ENCODE measurements at places on chromosomes 7 and 10. TPM values are rescaled to one million over a fixed set of nuclear protein-coding genes. Genes with fewer than 3 reads are reported as not detected.

RET gene
- total RNA-seq = 0.18 TPM

GNAI1 gene
- total RNA-seq = 44.2 TPM

PPP1R17 gene
- not detected for total RNA-seq

CDH23 gene
- total RNA-seq = under 0.01 TPM

PKD2L1 gene
- total RNA-seq = not detected

DNA sequence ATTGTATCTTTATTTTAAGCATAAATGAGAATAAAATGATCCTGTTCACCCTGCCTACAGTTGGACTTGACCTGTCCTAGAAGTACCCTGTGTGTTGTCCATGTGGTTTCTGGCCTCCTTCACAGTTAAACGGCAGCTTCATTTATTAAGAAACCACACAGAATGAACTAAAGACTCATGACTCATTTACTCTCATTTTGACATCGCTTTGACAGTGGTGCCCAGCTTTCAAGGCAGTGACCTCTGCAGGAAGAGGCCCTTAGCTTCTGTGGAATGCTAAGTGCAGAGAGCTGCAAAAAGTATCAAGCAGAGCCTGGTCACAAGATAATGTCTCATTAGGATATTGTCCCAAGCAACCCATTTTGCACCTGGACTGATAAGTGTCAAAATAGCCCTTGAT lies 93.4 kb downstream of the AVL9 start:
- H3K27me3 ChIP-seq = no peaks in the 10 kb centered on the region
- peaks cover 17% of the 10 kb centered on the region for H3K4me1 ChIP-seq
- H3K36me3 ChIP-seq = peaks cover 11% of the 10 kb centered on the region
- DNase-seq = peak; percentile 73

DNA sequence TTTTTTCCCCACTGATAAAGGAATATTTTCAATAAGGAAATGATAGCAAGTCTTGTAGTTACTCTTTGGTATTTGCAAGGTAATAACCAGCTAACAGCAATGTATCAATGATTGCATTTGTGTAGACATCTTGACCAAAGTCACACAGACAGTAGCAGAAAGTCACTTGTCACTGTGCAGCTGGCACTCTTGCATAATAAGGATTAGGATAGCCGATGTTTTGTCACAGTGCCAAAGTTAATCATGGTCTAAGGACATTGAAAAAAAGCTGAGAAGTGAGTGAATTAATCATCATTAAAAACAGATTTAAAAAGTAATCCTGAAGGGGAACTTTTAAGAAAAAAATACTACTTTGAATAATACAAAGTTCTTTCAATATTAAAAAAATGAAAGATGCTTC lies 834.3 kb upstream of the C7orf33 start:
- DNase-seq = no peak
- H3K4me3 ChIP-seq = no peak overlapping the region
- H3K27me3 ChIP-seq = no peaks in the 10 kb centered on the region
- no peaks in the 10 kb centered on the region for H3K36me3 ChIP-seq
- no peak overlapping the region for H3K27ac ChIP-seq

DNA sequence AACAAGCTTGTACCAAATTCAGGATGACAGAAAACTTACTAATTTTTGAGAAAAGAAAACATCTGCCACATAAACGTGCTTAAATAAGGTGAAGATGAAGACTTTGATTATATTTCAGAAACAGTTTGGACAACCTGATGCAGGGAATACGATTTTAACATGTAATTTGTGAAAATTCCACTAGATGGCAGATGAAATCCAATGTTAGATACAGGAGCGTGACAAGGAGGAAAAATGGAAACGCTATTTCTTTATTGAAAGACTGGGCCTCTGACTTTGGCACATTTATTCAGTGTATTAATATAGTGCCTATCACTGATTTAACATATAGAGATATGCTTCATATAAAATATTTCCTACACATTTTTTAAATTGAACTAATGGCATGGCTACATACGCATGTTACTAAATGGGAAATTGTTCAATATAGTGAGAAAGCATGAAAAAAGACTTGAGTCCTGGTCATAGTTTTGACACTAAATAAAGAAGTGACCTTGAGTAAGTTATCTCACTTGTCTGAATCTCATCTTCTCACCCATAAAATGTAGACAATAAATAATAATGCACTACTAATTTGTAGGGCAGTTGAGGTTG lies 60.7 kb downstream of the CD36 start:
- DNase-seq = peak; percentile 63
- no peaks in the 10 kb centered on the region for H3K27me3 ChIP-seq
- no peaks in the 10 kb centered on the region for H3K36me3 ChIP-seq
- H3K4me3 ChIP-seq = no peak overlapping the region

- H3K4me3 ChIP-seq = no peak overlapping the region
- peaks cover 7% of the 10 kb centered on the region for H3K4me1 ChIP-seq
- H3K27ac ChIP-seq = no peak overlapping the region
- H3K27me3 ChIP-seq = no peaks in the 10 kb centered on the region
- no peaks in the 10 kb centered on the region for H3K36me3 ChIP-seq
Observed at GRCh38 chr10:34731213-34731612, 83.9 kb downstream of the PARD3 start.

DNA sequence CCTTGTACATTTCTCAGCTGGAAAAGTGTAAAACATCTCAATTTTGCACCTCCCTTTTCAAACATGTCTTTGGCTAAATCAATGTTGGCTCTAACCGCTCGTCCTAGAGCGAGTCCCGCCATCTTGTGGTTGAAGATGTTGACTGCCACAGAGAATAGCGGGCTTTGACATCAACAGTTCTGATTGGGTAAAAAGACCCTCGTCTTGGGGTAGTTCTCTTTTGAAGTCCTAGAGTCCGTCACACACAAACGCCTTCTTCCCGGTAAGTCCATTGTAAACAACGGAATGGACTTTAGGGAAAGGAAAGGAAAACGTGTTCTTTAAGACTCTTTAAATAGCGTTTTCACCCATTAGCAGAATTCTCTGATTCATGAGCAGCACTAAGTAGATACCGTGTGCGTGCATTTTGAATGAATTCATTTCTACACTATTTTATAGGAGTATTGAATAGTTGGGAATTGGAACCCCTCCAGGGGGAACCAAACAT lies 452 bp upstream of the RPP30 start:
- H3K4me1 ChIP-seq = peaks cover 2% of the 10 kb centered on the region
- H3K36me3 ChIP-seq = peaks cover 2% of the 10 kb centered on the region
- peak overlapping the region; percentile 89 for H3K4me3 ChIP-seq
- peak; percentile 81 for DNase-seq
- peaks cover 15% of the 10 kb centered on the region for H3K27me3 ChIP-seq
- no peak overlapping the region for H3K27ac ChIP-seq

DNA sequence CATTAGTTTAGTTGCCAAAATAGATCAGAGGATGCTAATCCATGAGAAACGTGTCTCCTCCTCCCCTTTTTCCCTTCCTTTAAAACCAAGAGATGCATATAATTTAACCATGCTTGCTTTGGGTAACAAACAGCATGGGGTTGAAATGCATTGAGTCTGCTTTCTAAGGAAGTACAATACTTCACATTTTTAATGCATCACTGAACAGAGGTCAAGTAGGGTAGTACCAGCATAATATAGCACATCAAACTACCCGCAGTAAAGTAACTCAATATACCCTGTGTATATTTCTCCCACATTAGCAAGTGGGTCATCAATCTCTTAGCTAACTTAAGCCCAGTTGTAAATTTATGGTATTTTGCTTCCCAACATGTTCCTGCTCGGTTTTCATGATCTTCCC lies 239.3 kb upstream of the SEMA3C start:
- peaks cover 6% of the 10 kb centered on the region for H3K4me1 ChIP-seq
- no peak overlapping the region for H3K27ac ChIP-seq

- H3K27ac ChIP-seq = no peak overlapping the region
- no peak for DNase-seq
- H3K36me3 ChIP-seq = no peaks in the 10 kb centered on the region
- H3K4me3 ChIP-seq = no peak overlapping the region
- no peaks in the 10 kb centered on the region for H3K4me1 ChIP-seq
- H3K27me3 ChIP-seq = peaks cover 7% of the 10 kb centered on the region
Observed at GRCh38 chr10:22389856-22390589, 44.7 kb downstream of the SPAG6 start.

GRCh38 chr7:137882261-137882668 lies 35.5 kb upstream of the DGKI start:
- H3K4me3 ChIP-seq = no peak overlapping the region
- peaks cover 62% of the 10 kb centered on the region for H3K36me3 ChIP-seq
- H3K27me3 ChIP-seq = no peaks in the 10 kb centered on the region
- H3K4me1 ChIP-seq = peaks cover 18% of the 10 kb centered on the region

GRCh38 chr7:29623973-29624372 lies 60.3 kb downstream of the PRR15 start:
- H3K27me3 ChIP-seq = no peaks in the 10 kb centered on the region
- H3K4me3 ChIP-seq = no peak overlapping the region
- no peaks in the 10 kb centered on the region for H3K36me3 ChIP-seq
- no peak for DNase-seq
- 0 out of 2 replicates have a peak, but pooled peaks cover 1% of the 10 kb centered on the region for H3K4me1 ChIP-seq
- H3K27ac ChIP-seq = no peak overlapping the region

DNA sequence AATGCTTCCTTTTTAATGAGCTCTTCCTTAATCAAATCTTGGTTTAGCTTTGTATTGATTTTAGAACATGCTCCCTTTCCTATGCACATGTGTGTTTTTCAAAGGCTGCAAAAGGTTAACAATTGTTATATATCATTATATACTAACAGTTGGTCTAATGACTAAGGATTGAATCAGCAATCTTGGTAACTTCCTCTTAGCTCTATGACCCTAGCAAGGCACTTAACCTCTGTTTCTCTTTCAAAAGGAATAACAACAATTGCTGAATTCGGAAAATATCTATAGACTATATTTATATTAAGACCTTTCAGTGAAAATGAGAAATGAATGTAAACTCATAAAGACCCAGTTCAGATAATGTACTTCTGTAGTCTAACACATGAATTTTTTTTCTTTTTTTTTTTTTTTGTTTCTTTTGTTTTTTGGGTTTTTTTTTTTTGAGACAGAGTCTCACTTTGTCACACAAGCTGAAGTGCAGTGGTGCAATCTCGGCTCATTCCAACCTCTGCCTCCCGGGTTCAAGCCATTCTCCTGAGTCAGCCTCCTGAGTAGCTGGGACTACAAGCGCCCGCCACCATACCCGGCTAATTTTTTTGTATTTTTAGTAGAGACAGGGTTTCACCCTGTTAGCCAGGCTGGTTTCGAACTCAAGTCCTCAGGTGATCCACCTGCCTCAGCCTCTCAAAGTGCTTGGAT lies 48.8 kb downstream of the HOXA1 start:
- H3K4me1 ChIP-seq = no peaks in the 10 kb centered on the region
- no peaks in the 10 kb centered on the region for H3K36me3 ChIP-seq
- H3K4me3 ChIP-seq = no peak overlapping the region
- DNase-seq = peak; percentile 77

DNA sequence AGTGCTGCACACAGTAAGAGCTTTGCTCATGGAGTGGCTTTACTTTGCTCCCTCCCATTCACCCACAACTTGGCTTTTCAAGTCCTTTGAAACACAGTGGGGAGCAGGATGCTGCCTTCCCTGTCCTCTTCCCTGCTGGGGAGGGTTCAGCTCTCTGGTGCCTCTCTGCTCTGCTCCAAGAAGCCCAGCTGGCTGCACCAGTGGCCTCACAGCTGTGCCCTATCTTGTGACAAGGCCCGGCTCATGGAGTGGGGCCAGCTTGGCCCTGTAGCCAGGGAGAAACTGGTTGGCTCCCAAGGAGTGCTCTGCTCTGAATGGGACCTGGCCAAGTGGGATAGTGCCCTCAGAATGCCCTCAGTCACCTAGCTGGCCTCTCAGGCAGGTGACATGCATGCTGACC lies 212.3 kb upstream of the ZMIZ1 start:
- H3K4me1 ChIP-seq = peaks cover 2% of the 10 kb centered on the region
- no peak for DNase-seq
- H3K4me3 ChIP-seq = no peak overlapping the region
- H3K36me3 ChIP-seq = no peaks in the 10 kb centered on the region

- no peak overlapping the region for H3K27ac ChIP-seq
- no peaks in the 10 kb centered on the region for H3K27me3 ChIP-seq
- no peak overlapping the region for H3K4me3 ChIP-seq
- H3K36me3 ChIP-seq = no peaks in the 10 kb centered on the region
- DNase-seq = peak; percentile 70
- H3K4me1 ChIP-seq = peaks cover 6% of the 10 kb centered on the region
Observed at GRCh38 chr7:4661871-4662270, 20.2 kb upstream of the FOXK1 start.

GRCh38 chr7:50718311-50718710 lies 64.4 kb downstream of the GRB10 start:
- no peak overlapping the region for H3K4me3 ChIP-seq
- H3K27ac ChIP-seq = no peak overlapping the region
- peaks cover 6% of the 10 kb centered on the region for H3K4me1 ChIP-seq
- no peak for DNase-seq

GRCh38 chr7:78959477-78959876 lies 494.0 kb downstream of the MAGI2 start:
- peak; percentile 76 for DNase-seq
- no peak overlapping the region for H3K27ac ChIP-seq
- no peaks in the 10 kb centered on the region for H3K36me3 ChIP-seq
- no peaks in the 10 kb centered on the region for H3K27me3 ChIP-seq

GRCh38 chr7:57256637-57257375 lies 124.6 kb upstream of the ZNF479 start:
- H3K4me1 ChIP-seq = no peaks in the 10 kb centered on the region
- no peaks in the 10 kb centered on the region for H3K27me3 ChIP-seq
- no peak overlapping the region for H3K4me3 ChIP-seq
- H3K36me3 ChIP-seq = no peaks in the 10 kb centered on the region

- no peak overlapping the region for H3K27ac ChIP-seq
- H3K4me1 ChIP-seq = peaks cover 4% of the 10 kb centered on the region
- no peaks in the 10 kb centered on the region for H3K36me3 ChIP-seq
- H3K27me3 ChIP-seq = no peaks in the 10 kb centered on the region
- DNase-seq = peak; percentile 43
Observed at GRCh38 chr7:82677493-82677892, 233.9 kb upstream of the CACNA2D1 start.

- H3K36me3 ChIP-seq = no peaks in the 10 kb centered on the region
- no peak overlapping the region for H3K4me3 ChIP-seq
- DNase-seq = no peak
- H3K27me3 ChIP-seq = peaks cover 25% of the 10 kb centered on the region
Observed at GRCh38 chr10:78570633-78571235, 498.0 kb upstream of the ZMIZ1 start.

- H3K27me3 ChIP-seq = no peaks in the 10 kb centered on the region
- DNase-seq = no peak
- no peak overlapping the region for H3K4me3 ChIP-seq
- no peaks in the 10 kb centered on the region for H3K36me3 ChIP-seq
- peaks cover 8% of the 10 kb centered on the region for H3K4me1 ChIP-seq
Observed at GRCh38 chr7:92586841-92587240, 3.3 kb downstream of the FAM133B start.

GRCh38 chr7:54187886-54188685 lies 354.1 kb upstream of the VSTM2A start:
- no peaks in the 10 kb centered on the region for H3K4me1 ChIP-seq
- H3K4me3 ChIP-seq = no peak overlapping the region
- H3K27me3 ChIP-seq = no peaks in the 10 kb centered on the region

Measured in IMR-90 (cell line).